ENCODE measurements at places on chromosomes 11 and 22.

DNA sequence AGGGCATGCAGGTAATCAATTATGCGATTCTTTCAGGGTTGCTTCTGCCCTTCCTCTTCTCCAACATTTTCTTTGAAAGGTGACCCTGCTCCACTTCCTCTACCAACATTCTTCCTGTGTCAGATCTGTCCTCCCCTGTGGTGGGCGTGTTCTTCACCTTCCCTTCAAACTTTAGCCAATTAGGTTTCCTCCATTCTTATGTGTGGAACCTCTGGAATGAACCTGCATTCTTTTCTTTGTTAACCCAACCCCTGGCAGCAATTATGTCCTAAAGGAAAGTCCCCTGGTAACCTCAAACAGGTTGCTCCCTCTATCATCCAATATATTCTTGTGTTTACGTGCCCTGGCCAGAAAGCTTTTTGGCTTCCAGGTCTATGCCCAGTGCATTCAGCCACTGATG lies 22.4 kb downstream of the KIRREL3 start:
- DNase-seq = no peak

- peak; percentile 64 for DNase-seq
Observed at GRCh38 chr22:38756711-38757463, 1.1 kb upstream of the SUN2 start.

- no peak for DNase-seq
Observed at GRCh38 chr22:44369293-44369661, 56.5 kb upstream of the SHISAL1 start.

GRCh38 chr11:16921019-16921418 lies 93.2 kb downstream of the PLEKHA7 start:
- DNase-seq = no peak

DNA sequence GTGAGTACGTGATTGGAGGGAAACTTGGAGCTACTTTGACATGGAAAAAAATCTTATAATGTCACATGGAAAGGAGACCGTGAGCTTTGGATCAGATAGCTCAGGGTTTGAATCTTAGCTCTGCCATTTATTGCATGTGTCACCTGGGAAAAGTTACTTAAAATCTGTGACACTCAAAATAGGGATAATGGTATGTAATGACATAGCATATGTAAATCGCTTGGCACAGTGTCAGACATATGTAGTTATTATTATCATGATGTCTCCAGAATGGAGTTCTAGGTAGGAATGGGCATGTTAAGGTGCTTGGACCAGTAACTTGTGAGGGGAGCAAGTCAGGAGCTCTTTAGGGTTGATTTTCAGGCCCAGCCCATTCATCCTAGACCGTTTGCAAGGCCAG lies 75.8 kb downstream of the GRIK4 start:
- DNase-seq = no peak

DNA sequence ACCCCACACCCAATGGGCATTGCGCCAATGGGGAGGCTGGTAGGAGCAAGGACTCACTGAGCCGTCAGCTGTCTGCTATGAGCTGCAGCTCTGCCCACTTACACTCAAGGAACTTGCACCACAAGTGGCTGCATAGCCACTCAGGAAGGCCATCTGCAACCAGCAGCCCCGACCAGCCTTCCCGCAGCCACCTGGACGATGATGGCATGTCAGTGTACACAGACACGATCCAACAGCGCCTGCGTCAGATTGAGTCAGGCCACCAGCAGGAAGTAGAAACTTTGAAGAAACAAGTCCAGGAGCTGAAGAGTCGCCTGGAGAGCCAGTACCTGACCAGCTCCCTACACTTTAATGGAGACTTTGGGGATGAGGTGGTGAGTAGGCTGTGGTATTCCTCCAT lies 59.8 kb upstream of the HORMAD2 start:
- no peak for DNase-seq

DNA sequence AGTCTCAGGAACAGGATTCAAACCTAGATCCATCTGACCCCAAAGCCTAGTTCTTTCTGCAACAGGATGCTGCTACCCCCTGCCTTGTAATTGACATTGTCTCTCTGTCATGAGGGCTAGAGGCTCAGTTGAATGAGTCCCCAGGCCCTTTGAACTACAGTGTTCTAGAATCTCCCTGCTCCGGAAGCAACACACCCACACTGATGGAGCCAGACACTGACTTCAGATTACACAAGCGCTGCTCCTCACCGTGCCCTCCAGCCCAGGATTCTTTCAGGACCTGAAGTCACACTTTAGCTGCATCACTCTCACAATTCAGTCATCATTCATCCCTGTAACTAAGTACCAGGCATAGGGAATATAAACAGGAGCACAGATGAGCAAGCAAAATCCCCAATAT lies 69.6 kb downstream of the RAB30 start:
- peak; percentile 45 for DNase-seq

DNA sequence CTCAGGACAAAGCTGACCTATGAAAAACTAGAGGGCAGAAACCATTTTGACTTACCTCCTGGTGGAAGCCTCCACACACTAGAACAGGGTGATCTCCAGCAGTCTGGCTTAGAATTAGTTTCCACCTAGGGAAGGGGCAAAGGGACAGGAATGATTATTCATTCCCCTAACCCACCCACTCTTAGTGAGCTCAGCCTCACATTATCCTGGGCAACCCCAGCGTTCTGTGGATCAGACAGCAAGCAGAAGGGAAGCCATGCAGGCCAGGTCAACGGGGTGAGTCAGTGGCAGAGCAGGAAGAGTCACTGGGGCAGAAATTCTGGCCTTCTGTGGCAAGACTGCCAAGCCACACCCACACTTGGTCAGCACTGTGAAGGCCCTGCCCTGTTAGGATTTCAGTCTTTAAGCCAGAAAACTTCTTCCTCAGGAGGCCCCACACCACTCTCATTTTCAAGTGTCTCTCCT lies 10.5 kb downstream of the NUMA1 start:
- peak; percentile 9 for DNase-seq

Data from activated T-cell treated with anti-CD3 and anti-CD28 coated beads, Interleukin-2, amount 50 U/mL, for 72 hours (primary cell).